ENCODE measurements at places on chromosomes 3 and 15. TPM values are rescaled to one million over a fixed set of nuclear protein-coding genes. Genes with fewer than 3 reads are reported as not detected.

- H3K27me3 ChIP-seq, result peaks cover 10% of the 10 kb centered on the region
- no peak overlapping the region for H3K4me3 ChIP-seq
- no peak for DNase-seq
- H3K36me3 ChIP-seq, result no peaks in the 10 kb centered on the region
- H3K27ac ChIP-seq, result no peak overlapping the region
Measured at GRCh38 chr3:56522374-56522773, 34.6 kb upstream of the CCDC66 start.

DNA sequence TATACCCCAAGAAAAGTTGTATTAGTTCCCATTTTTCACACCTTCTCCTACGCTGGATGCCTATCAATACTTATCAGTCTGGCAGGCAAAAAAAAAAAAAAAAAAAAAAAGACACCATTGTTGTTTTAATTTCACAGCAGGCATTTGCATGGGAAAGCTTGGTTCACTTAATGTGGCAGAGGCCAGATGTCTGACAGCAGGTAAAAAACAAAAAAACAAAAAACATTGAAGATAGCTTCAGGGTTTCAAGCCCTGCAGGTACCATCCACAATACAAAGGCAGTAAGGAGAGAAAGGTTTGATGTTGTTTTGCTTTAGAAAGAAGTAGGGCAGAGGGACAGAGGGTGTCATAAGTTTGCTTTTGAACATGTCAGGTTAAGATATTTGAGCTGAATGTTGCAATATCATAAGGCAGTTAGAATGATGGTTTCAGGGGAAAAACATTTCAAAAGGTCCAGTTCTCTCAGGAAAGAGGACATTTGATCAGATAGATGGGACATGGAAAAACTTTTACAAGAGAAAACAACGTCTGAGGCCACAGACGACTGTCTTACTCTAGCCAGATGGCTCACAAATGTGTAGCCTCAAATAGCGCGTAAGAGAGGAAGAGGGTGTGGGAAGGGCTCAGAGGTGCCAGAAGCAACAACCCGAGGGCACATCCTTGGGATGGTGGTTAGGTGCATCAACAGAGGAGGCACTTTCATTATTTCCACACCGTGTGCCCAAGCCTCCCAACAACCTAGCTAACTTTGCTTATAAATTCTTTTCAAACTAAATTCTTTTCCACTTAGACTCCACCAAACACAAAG is 25.7 kb downstream of the PCOLCE2 start:
- no peaks in the 10 kb centered on the region for H3K36me3 ChIP-seq
- peaks cover 27% of the 10 kb centered on the region for H3K27me3 ChIP-seq
- H3K4me3 ChIP-seq, result no peak overlapping the region
- H3K27ac ChIP-seq, result no peak overlapping the region
- DNase-seq, result peak; percentile 35

- no peak for DNase-seq
- no peaks in the 10 kb centered on the region for H3K27me3 ChIP-seq
- H3K36me3 ChIP-seq, result no peaks in the 10 kb centered on the region
- no peak overlapping the region for H3K4me3 ChIP-seq
- no peak overlapping the region for H3K27ac ChIP-seq
Measured at GRCh38 chr15:25543196-25543595, 104.4 kb upstream of the UBE3A start.

The PAQR9 gene
- not detected for total RNA-seq

- H3K4me3 ChIP-seq, result peak overlapping the region; percentile 24
- no peaks in the 10 kb centered on the region for H3K36me3 ChIP-seq
- H3K4me1 ChIP-seq, result peaks cover 7% of the 10 kb centered on the region
- DNase-seq, result peak; percentile 9
- H3K27ac ChIP-seq, result peak overlapping the region; percentile 5
Measured at GRCh38 chr3:198113206-198114053, 153.4 kb downstream of the LMLN start.

- no peak overlapping the region for H3K27ac ChIP-seq
- peaks cover 32% of the 10 kb centered on the region for H3K4me1 ChIP-seq
- no peak overlapping the region for H3K4me3 ChIP-seq
- H3K27me3 ChIP-seq, result no peaks in the 10 kb centered on the region
- no peak for DNase-seq
Measured at GRCh38 chr3:4864503-4864902, 114.7 kb upstream of the BHLHE40 start.

The WDR6 gene
- 109 TPM for total RNA-seq
